ENCODE measurements at places on chromosomes 1 and 21.

GRCh38 chr1:76725864-76726619 is 141.2 kb upstream of the ST6GALNAC5 start:
- no peak for DNase-seq

- DNase-seq, result no peak
Observed at GRCh38 chr1:228930479-228930957, 195.2 kb downstream of the RHOU start.

DNA sequence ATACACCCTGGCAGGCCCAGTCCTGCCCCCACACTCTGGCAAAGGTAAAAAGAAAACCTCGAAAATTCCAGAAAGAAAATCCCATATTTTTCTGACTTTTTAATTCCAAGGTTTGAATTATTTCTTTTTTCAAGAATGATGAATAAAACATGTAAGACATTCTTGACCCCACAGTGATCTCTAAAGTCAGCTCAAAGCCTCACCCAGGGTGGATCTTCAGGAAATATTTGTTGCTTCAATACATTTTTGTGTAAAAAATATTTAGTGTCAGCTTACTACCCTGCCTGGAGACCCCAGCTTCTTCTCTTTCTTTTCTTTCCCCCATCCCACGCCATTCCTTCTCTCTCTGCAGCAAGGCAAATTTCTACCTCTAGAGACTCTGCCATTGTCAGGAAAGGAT is 7.0 kb upstream of the NT5C1A start:
- DNase-seq, result no peak

- DNase-seq, result peak; percentile 90
Observed at GRCh38 chr21:34986561-34987500, 62.3 kb downstream of the RUNX1 start.

- no peak for DNase-seq
Observed at GRCh38 chr1:108719656-108720435, 7.1 kb downstream of the FNDC7 start.

DNA sequence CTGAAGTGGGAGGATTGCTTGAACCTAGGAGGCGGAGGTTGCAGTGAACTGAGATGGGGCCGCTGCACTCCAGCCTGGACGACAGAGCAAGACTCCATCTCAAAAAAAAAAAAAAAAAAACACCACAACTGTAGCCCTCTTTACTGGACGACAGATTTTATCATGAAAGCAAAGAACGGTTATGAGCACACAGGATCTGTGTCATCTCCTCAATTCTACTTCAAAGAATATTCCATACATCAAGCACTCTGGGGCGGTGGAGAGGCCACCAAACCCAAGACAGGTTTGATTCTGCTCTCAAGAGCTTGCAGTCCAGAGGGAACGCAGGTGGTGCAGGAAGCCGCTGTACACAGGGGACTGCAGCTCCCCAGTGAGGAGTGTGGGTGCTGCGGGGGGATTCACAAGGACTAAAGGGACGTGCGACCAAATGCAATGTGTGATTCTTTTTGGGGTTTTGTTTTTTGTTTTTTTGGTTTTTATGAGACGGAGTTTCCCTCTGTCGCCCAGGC is 110.1 kb downstream of the SPSB1 start:
- DNase-seq, result no peak

DNA sequence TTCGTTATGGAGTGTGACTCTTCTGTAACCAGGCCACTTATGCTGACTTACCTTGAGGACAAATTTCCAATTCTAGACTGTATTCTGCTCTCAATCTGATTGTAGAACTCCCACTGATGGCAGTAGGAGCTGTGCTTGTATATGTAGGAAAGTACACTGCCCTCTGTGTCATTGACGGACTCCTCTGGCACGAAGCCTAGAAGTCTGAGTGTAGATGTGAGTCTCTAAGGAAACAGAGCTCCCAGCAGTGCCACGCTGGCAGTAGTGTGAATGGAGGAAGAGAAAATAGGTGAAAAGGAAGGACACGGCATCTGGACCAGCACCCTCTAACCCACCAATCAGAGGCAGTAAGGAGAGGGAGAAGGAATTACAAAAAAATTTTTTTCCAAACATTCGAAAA is 130.4 kb upstream of the ADGRL2 start:
- no peak for DNase-seq

DNA sequence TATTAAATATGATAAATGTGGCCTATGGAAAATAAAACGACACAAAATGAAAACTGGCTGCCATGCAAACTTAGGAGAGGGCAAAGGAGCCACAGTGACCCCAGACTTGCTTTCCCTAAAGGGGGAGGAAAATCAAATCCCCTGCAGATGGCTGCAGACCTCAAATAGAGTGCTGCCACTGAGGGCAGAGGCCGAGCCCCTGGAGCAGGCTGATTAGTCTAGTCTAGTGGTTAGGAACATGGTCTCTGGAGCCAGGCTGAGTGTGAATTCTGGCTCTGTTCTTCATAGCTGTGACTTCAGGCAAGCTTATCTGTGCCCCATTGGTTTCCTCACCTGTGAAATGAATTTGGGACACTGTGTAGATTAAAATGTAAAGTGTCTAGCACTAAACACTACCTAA is 60.8 kb downstream of the ITPKB start:
- DNase-seq, result no peak

- DNase-seq, result no peak
Observed at GRCh38 chr1:186027621-186028020, 293.4 kb downstream of the HMCN1 start.

GRCh38 chr1:74613894-74614293 is 59.7 kb downstream of the ERICH3 start:
- DNase-seq, result no peak

GRCh38 chr21:28554660-28555475 is 437.8 kb downstream of the LTN1 start:
- DNase-seq, result no peak

DNA sequence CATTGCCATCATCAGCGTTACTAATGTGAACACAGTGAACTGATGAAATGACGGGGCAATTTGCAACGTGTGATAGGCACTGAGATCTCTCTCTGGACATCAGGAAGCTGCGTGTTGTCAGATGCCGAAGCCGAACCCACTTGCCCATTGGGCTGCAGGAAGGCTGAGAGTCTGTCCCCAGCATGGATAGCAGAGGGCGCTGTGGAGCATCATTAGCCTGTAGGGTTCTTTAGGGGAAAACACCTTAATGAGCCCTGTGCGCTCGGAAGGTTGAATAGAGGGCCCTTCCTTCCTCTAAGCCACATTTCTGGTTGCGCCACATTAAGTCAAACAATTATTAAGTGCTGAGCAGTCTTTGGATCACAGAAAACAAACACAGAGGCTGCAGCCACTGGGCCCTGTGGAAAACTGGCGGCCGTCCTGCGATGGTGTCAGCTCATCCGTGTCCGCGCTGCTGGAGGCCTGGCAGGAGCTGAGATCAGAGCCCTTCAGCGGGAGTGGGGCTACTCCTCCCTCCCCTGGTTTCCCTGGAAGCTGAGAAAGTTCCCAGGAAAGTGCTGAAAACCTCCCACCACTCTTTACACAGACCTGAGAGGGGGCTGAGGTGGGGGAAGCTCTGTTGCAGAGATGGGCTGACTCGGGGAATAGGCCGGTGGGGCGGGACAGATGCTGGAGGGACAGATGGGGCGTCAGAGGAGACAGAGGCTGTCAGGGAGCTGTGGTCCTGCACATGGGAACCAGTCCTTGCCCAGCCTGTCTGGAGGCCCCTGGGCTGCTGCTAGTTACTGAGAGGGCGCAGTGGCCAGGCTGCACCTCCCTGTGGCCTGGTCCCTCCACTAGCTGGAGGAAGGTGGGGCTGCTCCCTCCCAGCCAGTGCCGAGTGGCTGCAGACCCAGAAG is 12.7 kb downstream of the TFF2 start:
- DNase-seq, result peak; percentile 93

DNA sequence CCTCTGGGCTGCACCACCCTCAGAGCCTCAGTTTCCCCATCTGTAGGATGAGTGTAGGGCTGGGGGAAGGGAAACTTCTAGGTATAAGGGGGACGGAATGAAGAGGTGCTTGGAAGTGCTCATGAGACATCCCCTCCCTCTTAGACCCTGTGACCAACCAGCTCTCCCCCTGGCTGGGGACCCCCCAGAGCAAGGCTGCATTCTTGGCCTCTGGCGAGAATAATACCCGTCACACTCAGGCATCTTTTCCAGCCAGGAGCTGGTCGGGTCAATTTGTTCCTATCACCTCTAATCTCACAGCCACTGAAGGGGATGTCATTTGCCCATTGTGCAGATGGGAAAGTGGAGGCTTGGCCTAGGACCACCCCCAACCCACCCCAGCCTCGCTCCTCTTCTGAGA is 443.0 kb downstream of the PTPRU start:
- no peak for DNase-seq

DNA sequence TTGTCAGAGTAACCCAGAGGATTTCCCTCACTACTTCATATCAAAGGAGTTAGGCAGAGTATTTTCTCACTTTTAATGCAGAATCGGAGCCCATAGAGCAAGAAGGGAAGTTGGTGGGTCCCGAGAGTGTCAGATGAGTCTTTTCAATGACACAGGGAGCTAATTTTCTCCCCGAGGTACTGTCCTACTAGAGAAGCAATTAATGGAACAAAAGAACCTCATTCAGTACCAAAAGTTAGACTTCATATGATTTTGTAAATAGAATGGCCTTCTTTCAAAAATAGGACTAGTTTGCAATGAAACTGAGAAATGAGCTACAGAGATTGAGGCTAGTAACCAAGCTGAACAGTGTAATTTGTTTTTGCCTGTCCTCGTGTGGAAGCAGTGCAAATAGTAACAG is 3.9 kb downstream of the NCAM2 start:
- no peak for DNase-seq

DNA sequence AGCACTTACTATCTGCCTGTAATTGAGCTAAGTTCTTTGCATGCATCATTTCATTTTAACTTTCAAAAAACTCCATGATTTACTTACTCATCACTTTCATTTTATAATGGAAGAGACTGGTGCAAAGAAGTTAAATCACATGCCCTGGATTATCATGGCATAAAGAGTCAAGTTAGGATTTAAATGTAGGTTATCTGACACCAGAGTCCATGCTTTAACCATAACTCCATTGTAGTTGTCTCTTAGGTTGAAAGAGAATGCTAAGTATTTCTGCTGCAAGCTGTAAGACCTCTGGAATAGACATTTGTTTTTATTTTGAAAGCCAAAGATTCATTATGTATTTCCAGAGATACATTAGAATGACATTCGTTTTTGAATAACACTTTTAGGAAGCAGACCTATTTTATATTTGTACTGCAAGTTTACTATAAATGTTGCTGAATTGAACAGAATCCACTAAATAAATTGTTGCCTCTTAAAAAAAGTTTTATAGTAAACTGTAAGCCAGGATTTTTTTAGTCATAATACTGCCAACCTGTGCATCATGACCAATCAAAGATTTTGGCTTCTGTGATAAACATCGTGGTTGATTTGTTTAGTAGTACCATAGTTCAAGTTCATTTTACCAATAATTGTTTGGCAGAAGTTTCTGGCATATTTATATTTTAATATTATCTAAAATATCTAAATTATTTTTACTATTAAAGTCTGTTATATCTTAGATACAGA is 26.1 kb downstream of the CFH start:
- no peak for DNase-seq

GRCh38 chr1:156920233-156921052 is at the start of gene LRRC71:
LRRC71 (plus strand) TSS chr1:156920632; CDS start chr1:156920804, 172 bp downstream.
- DNase-seq, result peak; percentile 87

GRCh38 chr1:1763657-1764621 is 14.3 kb downstream of the NADK start:
- DNase-seq, result peak; percentile 29

DNA sequence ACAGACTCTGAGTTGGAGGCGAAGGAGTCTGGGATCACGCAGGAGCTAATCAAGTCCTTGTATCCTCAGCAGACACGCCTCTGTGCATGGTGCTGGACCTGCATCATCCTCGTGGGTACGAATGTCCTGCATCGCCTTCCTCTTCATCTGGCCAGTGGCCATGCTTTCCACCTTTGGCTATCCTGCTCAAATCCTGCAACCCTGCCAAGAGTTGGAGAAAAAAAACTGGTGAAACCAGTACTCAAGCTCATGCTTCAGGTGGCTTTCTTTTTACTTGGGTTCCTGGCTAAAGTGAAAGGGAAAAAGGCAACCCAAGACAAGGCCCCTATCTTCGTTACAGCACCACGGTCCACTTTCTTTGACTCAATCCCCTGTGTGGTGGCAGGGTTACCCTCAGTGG is 8.9 kb downstream of the SETSIP start:
- no peak for DNase-seq

DNA sequence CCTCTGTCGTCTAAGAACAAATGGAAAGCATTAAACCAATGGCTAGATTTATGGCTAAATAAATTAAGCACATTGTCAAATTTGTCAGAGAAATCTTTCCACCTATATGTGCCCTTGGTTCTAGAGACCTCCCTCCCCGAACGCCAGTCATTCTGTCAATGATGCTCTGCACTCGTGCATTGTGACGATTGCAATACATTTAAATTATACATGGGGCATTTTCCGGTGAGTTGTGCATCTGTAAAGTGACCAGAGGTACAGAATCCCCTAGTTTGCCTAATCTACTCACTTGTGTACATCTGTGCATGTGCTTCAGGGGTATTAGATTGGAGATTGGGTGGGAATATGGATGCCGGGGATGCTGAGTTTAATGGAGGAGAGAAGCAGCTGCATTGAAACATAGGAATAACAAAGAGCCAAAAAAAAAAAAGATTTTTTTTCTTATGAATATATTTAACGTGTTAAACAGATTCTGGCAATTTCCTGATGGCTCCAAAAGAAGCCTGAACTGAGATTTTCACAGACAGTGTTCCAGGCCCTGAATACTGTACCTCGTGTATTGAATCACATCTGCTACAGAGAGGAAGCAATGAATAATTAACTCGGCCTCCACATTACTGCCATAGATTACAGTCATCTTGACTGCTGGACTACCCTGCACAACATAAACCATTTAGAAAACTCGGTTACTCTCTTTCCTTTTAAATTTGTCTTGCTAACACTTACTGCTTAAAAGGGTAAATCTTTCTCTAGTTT is 149.0 kb upstream of the C1orf87 start:
- no peak for DNase-seq

GRCh38 chr1:87399264-87399663 is 70.6 kb downstream of the LMO4 start:
- DNase-seq, result no peak

DNA sequence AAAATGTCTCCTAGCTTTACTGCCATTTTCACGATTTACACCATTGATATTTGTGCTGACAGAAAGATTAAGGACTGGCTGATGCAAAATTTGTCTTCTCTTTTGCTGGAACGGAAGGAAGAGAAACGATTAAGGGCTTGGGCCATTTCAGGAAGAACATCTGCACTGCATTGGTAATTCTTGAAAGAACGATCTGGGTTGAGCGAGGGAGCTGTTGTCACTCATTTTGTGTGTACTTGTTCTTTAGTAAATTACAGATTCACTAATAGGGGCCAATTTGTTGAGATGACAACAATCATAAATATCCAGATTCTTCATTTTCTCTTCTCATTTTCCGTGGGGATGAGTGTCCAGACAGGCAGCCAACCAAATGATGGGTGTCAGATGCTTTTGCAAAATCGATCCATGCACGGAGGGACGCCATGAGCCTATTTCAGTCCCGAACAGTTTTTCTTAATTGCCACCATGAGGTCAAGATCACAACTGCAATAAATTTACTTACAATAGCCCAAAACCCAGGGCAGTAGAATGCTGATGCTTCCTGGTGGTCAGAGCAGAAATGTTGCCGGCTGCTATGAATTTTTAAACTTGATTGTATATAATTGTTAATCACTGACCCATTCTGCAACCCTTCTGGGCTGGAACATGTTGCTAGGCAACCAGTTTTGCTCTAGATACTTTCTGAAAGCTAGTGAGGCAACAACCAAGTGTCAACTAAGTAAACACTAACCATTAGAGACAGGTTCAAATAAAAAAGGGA is 132.4 kb upstream of the TIAM1 start:
- no peak for DNase-seq

Measured in activated CD4-positive, alpha-beta T cell treated with anti-CD3 and anti-CD28 coated beads for 36 hours (primary cell).